ENCODE measurements at places on chromosomes 3 and 15. TPM values are rescaled to one million over a fixed set of nuclear protein-coding genes. Genes with fewer than 3 reads are reported as not detected.

Gene SNTN
- total RNA-seq: not detected

Gene ZCWPW2
- 0.65 TPM for total RNA-seq

Gene VEPH1
- 29.3 TPM for total RNA-seq

Gene TMEM89
- not detected for total RNA-seq

Gene SERPINI2
- total RNA-seq: not detected
